ENCODE measurements at places on chromosomes 5 and 9.

DNA sequence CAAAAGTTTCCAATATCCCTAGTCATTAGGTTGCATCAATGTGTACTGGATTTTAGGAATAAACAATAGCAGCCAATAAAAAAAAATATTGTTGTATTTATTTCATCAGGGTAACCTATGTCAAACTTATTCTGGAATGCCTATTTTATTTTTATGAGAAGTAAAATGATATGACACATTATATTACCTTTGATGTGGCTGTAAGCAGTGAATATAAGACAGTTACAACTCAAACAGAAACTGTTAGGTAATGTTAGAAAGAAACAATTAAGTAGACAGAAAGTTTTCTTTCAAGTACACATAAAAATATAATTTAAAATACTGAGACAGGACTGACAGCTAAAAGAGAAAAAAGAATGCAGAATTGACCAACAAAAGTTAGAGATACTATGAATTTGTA lies 65.5 kb downstream of the GNG10 start:
- DNase-seq, result no peak

DNA sequence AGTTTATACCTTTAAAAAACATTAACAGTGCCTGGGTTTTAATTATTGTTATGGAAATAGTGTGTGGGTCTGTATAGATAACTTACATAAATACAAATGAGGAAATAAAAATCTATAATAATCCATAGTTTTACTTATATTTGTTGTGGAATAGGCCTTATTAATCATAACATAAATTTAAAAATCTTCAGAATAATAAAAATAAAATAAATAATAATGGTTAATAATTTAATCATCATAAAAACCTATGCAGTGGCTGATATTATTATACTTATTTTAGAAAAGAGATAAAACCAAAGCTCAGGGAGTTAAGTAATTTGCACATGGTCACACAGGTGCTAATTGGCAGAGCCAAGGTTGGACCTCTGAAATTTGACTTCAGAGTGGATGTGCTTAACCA lies 785.3 kb upstream of the SEMA6A start:
- no peak for DNase-seq

DNA sequence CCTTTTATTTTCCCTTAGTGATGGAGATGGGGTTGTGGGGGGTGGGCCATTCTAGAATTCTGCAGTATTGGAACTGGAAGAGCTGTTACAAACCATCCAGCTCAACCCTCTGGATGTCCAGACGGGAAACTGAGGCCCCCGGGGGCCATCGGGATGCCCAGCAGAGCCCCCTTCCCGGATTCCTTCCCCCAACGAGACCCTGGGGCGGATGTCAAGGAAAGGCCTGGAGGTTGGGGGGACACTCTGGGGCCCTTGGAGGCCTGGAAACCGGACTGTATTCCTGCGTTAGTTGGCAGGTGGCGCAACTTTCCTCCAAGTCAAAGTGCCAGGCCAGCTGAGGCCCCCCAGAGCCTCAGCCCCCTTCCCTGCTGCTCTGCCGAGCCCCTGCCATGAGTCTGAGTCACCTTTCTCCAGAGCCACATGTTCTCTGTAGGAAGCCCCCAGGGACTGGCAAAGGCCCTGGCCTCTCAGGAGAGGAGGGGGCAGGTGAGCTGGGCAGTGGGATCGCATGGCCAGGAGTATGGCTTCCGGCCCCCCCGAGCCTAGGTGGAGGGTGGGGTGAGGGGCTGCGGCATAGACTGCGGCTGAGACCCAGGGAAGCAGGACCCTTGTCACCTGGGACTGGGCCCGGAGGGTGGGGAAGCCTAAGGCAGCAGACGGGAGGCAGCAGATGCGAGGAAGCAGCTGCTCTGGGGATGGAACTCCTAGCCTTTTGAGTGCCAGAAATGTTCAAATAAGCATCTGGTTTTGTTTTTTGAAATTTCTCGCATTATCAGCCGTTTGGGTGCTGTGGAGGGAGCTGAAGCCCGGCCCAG lies 17.8 kb upstream of the FIBCD1 start:
- no peak for DNase-seq

DNA sequence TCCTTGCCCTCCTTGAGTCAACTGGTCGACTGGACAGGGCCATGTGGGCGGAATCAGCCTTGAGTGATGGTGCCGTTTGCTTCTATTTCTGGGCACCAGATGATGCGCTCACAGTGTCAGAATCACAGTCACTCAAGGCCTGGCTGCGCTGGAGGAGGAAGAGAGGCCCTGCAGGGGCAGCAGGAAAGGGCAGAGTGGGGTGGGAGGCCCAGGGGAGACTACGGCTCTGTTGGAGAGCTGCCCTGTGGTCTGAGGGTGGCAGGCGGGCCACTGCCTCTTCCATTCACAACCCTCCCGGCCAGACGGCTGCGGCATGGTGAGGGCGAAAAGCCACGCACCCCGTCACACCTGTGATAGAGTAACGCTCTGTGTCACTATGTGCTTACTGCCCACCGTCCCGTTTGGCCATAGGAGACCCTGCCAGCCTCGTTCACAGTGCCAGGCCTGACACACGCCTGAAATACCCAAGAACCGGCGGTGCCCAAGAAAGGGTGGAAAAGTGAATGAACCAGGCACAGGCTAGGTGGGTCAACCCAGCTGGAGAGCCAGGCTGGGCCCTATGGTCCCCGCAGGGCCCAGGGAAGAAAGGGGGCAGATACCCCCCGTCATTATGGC lies 9.9 kb downstream of the PLPP7 start:
- no peak for DNase-seq
